Suppressor macrophage (primary cell): ENCODE measurements at places on chromosomes 13 and 19.
A peak's percentile ranks its signal among the peaks of the same experiment; 100 is the strongest.

DNA sequence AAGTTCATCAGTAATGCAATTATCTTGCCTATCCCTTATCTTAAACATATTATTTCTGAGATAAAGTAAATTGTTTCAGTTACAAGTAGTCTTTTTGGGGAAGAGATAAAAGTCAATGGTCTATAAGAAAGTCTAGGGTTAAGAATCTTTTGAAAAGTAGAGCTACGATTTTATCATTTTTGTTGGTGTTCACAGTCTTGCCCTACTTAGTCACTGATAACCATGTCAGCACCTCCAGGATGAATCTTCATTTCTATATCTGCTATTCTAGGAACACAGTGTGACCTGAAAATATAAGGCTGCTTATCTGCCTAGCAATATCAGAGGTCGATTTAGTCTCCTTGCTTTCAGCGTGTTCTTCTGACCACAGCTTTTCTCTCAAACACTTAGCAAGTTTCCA lies 1676.5 kb upstream of the PRR20A start:
- DNase-seq: no peak

DNA sequence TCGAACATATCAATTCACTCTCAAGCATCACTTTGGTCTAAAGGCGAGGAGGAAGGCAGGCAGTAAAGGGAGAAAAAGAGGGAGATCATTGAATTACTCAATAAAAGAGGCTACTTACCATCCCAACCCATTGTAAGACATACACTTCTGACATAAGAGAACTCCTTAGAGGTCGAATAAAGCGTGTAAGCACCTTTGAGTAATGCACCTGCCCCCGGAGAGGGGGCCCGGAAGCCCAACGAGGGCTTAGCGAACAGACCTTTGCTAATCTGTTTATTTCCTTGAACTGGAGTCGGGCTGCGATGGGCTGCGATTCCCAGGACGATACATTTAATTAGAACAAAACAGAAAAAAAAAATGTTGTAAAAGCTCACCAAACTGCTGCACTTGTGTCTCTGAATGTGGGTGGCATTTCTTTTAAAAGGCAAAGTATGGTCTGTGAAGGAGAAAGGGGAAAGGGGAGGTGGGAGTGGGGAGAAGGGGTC lies 3.0 kb downstream of the ZC3H4 start:
- DNase-seq: peak; percentile 10

- DNase-seq: no peak
Measured at GRCh38 chr13:103326326-103326725, 260.1 kb upstream of the SLC10A2 start.

DNA sequence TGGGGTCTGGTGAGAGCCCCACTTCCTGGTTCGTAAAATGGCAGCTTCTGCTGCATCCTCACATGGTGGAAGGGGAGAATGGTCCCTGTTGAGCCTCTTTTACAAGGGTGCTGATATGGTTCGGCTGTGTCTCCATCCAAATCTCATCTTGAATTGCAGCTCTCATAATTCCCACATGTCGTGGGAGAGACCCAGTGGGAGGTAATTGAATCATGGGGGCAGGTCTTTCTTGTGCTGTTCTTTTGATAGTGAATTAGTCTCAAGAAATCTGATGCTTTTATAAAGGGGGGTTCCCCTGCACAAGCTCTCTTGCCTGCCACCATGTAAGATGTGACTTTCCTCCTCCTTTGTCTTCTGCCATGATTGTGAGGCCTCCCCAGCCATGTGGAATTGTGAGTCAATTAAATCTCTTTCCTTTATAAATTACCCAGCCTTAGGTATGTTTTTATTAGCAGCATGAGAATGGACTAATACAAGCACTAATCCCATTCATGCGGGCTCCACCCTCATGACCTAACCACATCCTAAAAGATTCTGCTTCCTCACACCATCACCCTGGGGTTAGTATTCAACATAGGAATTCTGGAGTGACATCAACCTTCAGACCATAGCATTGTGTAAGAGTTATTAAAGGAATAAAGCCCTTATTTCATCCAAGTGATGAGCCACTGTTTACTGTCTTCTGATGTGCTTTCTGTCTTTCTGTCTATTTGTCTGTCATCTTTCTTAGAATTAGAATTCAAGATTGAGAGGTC lies 159.0 kb upstream of the IRS2 start:
- no peak for DNase-seq

DNA sequence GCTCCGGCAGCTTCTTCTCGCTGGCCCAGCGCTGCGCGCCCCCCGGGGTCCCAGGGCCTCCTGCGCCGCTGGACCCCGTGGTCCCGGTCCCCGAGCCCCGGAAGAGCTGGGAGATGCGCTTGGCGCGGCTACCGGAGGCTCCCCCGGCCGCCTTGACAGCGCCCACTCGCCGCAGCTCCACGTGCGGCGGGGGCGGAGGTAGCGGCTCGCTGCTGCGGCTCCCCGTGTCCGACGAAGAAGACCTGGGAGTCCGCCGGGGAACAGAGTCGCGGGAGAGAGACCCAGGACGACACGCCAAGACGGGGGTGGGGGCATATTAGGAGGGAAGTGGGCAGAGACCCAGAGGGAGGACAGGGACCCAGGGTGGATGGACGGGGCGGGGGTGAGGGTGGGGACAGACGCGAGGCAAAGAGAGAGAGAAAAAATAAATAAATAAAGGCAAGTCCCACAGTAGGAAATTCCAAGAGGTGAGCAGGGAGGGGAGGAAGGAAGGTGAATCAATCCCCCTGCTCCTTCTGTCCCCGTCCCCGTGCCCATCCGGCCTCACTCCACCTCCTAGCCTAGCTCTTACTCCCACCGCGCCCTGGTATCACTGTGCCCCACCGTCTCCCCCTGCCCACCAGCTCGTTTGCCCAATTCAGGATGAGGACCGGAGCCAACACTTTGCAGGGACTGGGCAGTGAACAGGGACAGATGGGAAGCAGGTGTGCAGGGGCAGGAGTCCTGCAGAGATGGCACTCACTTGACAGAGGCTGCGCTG lies 826 bp downstream of the RASIP1 start:
- no peak for DNase-seq

DNA sequence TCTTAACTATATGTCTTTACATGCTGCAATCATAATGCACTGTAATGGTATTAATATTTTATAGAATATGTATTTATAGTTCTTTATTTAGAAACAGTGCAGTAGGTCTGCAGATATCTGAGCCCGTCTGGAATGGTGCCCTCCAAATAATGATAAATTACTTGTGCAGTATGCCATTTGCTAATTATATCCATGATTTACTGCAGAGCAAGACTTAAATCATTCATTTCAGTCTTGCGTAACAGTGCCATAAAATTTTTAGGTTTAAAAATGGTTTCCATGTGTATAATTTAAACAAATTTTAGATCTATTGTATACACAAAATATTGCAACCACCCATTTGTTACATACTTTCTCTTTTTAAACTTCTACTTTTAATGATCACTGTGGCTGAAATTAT lies 175.1 kb downstream of the ZNF536 start:
- DNase-seq: no peak

DNA sequence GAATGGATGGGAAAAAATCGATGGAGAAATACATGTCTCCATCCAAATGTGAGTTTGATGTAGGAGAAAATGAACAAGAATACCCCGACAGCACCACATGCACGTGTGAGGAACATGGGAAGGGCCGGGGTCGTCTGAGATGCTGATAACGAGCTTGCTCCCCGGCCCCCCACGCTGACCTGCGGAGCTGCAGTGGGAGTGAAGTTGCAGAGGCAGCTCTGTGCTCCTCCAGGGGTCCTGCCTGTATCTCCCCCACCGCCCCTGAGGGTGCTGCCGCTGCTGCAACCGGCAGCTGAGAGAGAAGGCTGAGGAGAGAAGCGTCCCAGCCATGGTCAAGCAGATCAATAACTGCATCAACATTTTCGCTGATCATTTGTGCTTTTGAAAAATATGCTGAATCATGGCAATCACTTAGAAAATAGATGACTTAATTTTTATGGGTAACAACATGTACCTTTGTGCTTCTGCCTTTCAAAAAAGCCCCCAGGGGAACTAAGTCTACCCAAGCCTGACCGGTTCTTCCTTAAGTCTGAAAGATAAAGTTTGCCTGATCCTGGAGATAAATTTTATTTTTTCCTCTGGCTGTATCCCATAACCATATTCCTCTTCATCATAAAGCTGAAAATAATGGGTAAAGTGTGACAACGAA lies 18.2 kb upstream of the NAXD start:
- DNase-seq: no peak

GRCh38 chr19:54035215-54036178 lies 28.2 kb downstream of the VSTM1 start:
- peak; percentile 48 for DNase-seq

DNA sequence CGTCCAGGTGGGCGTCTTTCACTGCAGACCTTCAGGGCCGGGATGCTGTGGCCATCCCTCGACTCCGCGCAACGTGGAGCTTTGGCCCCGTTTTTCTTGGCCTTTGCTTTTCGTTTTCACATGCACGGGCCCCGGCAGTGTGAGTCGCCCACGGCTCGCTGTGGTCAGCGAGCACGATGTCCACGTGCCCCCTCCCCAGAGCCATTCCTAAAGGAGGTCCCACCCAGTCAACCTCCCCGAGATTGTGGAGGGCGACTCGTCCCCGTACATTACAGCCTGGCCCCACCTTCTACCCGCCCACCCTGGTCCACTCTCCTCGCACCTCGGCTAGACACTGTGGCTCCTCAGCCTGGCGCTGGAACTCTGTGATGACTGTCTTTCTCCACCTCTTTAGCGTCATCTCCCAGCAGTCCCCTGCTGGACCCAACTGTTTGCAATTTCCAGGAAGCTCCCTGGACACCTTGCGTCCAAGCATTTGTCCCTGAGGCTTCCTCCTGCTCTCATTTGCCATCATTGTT lies 405 bp downstream of the ZNF446 start:
- no peak for DNase-seq

GRCh38 chr13:48775804-48776203 lies 122.1 kb downstream of the CYSLTR2 start:
- DNase-seq: no peak

- no peak for DNase-seq
Measured at GRCh38 chr19:2048104-2048958, 2.7 kb downstream of the MKNK2 start.

DNA sequence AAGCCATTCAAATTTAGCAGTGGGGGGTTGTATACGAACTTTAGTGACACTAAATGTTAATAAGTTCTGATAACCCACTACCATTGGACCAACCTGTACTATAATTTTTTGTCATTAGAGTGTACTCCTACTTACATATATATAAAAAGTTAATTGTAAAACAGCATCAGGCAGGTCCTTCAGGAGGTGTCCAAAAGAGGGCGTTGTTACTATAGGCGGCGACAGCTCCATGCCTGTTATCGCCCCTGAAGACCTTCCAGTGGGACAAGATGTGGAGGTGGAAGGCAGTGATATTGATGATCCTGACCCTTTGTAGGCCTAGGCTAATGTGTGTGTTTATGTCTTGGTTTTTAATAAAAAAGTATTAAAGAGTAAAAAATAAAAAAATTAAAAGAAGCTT lies 27.5 kb downstream of the SPRYD7 start:
- DNase-seq: no peak

GRCh38 chr19:46913852-46914430 lies 53.1 kb downstream of the ARHGAP35 start:
- no peak for DNase-seq

DNA sequence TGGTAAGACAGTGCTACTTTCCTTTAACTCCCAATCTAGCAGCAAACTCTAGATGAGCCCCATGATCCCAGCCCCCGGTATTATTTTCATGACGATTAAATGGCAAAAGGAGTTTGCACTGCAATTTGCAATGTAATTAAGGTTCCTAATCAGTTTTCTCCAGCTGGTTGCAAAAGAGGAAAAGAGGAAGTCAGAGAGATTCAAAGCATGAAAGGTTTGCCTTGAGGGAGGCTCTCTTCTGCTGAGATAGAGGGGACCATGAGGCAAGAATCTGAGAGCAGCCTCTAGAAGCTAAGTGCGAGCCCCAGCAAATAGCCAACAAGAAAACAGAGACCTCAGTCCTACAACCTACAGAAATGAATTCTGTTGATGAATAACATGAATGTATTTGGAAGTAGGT lies 527.1 kb downstream of the UQCRFS1 start:
- DNase-seq: no peak

DNA sequence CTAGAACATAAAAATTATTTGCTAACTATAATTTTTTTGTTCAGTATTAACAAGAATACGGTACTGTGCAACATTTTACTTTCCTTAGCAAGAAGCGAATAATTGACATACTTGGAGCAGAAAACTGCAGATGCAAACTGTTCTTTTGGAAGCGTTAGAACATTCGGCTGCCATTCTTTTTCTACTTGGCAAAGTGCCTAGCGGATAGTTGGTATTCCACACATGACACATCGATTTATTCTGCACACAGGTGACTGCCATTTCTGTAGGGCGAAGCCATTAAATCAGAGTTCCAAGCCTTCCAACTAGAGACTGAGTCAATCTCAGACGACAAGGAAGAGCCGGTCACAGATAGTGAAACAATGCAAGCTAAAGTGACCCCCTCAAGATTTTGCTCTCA lies 117.4 kb downstream of the TRPC4 start:
- DNase-seq: no peak

DNA sequence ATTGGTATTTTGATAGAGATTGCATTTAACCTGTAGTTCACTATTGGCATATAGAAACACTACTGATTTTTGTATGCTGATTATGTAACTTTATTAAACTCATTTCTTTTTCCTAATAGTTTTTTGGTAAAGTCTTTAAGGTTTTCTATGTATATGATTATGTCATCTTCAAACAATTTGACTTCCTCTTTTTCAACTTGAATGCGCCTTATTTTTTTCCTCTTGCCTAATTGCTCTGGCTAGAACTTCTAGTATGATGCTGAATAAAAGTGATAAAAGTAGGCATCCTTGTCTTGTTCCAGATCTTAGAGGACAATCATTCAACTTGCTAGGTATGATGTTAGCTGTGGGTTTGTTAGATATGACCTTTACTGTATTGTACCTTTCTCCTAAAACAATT lies 1034.9 kb downstream of the PCDH9 start:
- no peak for DNase-seq

DNA sequence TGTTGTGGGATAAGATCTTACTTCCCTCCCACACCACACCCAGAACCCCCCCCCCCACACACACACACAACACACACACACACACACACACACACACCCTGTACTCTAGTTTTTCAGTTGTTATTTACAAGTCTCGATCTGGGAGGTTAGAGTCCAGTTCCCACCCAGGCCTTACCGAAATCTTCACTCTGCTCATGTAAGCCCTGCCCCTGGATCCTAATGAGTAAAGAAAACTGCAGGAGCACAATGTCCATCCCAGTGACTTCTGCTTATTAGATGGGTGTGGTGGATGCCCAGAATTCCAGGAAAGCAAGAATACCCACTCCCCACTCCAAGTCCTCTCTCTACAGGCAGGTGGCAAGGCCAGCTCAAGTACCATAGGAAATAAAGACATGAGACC lies 23.0 kb downstream of the STARD13 start:
- DNase-seq: no peak

- no peak for DNase-seq
Measured at GRCh38 chr19:39850892-39851291, 4.7 kb upstream of the FBL start.

- DNase-seq: no peak
Measured at GRCh38 chr13:104387510-104387909, 1321.3 kb upstream of the SLC10A2 start.

- DNase-seq: no peak
Measured at GRCh38 chr19:41076286-41076685, 12.0 kb upstream of the CYP2A13 start.
